ENCODE measurements at places on chromosomes 13 and 19.

DNA sequence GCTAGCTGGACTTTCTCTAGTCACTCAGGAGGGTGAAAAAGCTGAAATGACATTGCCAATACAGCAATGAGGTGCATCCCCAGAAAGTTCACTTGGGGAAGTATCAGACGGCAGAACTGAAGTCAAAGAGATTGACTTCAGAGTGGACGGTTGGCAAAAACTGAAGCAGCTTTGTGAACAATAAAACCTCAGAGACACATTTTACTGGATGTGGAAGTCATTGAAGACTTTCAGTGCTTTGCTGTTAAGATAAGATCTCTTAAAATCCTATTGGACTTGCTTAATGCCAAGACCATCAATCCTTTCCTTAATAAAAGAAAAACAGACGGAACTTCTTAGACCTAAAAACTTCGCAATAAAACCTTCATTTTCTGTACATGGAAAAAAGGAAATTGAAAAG is 103.7 kb downstream of the ABCC4 start:
- DNase-seq = no peak

GRCh38 chr13:34030782-34031181 is 212.8 kb downstream of the RFC3 start:
- DNase-seq = no peak

GRCh38 chr19:15330801-15331418 is 1.4 kb downstream of the BRD4 start:
- no peak for DNase-seq

- DNase-seq = no peak
Measured at GRCh38 chr13:37878921-37879320, 9.3 kb upstream of the TRPC4 start.

DNA sequence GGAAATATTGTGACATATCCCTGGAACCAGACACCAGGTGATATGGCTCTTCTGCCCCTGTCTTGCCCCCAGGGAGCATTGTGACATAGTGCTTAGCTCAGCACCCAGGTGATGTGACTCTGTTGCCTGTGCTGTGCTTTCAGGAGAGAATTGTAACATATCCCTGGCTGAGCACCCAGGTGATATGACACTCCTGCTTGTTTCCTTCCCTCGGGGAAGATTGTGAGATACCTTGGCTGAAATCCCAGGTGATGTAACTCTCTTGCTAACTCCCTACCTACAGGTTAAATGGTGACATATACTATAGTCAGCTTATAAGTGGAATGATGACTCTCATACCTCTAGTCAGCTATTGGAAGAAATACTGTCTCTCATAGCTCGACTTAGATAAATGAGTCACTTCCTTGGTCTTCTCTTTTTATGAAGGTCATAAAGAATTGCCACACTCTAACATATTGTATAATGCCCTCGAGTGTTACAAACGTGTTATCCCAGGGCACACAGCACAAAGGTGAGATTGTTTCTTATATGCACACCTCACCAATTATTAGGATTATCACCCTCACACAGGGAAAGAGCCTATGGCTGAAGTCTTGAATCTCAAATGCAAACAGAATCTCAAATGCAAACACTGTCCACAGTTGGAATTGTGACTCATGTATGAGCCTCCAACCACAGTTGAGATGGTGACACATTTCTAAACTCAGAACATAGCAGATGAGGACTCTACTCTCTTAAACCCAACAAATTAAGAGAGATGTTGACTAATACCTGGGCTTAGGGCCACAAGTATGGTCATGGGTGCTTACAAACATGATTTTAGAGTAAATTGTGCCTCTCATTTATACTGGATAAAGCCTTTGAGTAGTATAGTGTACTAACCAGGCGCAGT is 32.7 kb upstream of the ZNF254 start:
- no peak for DNase-seq

DNA sequence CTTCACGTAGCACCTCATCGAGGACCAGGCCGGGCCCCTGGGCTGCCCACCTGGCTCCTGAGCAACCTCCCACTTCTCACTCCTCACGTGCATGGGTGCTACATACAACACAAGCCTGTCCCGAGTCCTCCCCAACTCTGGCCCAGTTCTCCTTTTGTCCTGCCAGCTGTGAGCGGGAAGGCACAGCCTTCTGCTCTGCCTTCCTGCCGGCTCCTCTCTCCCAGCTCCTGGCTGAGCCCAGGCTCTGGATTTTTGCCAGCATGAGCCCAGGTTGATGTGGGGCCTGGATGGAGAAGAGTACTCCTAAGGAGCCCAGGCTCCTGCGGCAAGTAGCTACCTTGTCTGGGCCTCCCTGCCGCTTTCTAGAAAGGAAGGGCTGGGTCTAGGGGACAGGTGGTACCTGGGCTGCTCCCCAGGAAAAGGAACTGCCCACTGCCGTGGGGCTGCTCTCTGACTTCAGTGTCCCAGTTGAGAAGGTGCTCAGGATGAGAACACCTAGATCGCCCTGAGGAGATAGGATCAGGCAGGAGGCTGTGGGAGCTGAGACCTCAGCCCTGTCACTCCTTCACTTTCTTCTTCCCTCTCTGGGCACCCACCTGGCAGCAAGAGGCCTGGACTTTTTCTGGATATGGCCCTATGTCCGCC is 23.6 kb downstream of the LYL1 start:
- DNase-seq = no peak

DNA sequence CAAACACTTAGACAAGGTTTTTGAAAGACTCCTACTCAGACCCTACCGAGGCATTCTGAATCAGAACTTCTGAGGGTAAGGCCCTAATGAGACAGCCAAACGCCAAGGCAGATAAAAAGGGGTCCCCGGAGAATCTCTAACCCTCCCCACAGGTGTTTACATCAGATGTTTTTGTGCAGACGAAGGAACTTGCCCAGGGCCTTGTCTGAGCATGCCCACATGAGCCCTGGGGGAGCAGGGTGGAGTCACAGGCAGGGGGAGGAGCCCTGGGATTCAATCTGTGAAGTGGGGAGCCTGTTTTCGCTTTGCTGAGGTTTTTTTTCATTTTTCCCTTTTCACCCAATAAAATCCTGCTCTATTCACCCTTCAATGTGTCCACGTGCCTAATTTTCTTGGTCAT is 61.6 kb upstream of the MED4 start:
- DNase-seq = no peak

- no peak for DNase-seq
Measured at GRCh38 chr19:29367791-29368222, 154.9 kb upstream of the UQCRFS1 start.

Measured in retinal pigment epithelial cell (primary cell).